ENCODE measurements at places on chromosomes 4 and X.

GRCh38 chr4:24583451-24584210, 723 bp downstream of the DHX15 start:
- DNase-seq: peak; percentile 47

GRCh38 chr4:19615086-19615689, 636.5 kb upstream of the SLIT2 start:
- DNase-seq: no peak

- DNase-seq: no peak
Measured at GRCh38 chr4:168199260-168199957, 107.1 kb downstream of the ANXA10 start.

- no peak for DNase-seq
Measured at GRCh38 chr4:25012655-25013054, 18.1 kb downstream of the LGI2 start.

GRCh38 chrX:72130762-72131250, 909 bp downstream of the RTL5 start:
- DNase-seq: no peak

DNA sequence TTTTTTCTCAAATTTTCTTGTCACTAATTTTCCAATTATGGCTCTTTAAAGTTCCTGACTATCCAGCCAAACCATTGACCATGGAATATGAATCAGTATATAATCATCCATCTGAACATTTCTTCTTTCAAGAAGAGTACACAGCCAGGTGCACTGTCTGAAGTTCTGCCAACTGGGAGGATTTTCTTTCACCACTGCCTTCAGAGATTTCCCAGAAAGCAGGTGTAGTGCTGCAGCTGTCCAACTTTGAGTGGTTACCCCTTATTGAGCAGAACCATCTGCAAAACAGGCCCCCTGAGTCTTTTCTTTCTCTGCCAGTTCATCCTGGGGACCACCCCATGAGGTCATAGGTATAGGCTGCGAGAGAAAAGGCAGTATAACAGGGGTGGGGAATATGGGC, 1213.2 kb downstream of the RAPGEF2 start:
- no peak for DNase-seq

DNA sequence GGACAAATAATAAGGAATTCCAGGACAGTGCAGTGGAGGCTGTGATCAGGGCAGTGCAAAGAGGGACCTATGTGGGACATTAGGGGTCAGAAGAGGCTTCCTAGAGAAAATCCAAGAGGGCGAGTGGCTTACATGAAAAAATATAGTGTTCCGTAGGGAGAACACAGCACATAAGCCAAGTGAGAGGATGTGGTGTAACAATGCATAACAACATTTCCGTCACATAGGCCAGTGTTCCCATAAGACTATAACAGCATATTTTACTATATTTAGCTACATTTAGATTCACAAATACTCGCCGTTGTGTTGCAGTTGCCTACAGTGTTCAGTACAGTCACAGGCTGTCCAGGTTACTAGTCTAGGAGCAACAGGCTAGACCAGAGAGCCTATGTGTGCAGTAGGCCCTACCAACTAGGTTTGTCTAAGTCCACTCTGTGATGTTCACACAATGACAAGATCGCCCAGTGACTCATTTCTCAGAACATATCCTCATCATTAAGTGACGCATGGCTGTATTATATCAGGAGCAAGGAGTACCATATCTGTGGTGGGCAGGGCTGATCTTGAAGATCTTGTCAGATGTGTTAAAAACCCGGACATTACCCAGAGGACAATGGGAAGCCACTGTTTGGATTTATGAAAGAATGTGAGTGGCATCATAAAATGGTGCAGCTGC, 74.0 kb upstream of the TBL1X start:
- no peak for DNase-seq

DNA sequence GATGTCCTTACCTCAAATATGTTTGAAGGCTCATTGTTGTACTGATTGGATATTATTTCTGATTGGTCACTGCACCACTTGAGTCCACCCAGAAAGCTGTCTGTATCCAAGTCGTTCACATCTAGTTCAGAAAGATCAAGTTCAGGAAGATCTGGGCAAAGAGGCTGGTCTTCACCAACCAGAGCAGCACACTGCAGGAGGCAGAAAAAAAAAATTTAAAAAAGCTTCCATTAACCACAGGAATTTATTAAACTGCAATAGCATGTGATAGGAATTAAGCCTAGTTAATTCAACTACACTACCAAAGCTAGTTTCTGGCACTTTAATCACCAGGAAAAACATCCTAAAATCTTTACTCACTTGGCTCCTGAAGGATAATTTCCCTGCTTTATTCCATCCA, 5.1 kb downstream of the PPARGC1A start:
- no peak for DNase-seq

DNA sequence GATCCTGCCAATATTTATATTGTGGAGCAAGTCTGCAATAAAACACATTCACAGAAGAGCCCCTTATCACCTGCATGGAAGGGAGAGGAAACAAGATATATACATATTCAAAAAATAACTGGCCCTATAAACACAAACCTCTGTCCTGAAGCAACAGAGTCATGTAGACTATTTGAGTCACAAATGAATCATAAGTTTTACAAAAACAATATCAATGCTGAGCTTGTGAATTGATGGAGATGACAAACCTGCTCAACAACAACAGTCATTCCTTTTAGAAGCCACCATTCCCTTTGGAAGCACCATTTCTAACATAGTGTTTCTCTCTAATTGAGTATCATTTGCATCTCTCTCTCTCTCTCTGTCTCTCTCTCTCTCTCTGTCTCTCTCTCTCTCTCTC, 313.9 kb downstream of the MID1IP1 start:
- DNase-seq: no peak

DNA sequence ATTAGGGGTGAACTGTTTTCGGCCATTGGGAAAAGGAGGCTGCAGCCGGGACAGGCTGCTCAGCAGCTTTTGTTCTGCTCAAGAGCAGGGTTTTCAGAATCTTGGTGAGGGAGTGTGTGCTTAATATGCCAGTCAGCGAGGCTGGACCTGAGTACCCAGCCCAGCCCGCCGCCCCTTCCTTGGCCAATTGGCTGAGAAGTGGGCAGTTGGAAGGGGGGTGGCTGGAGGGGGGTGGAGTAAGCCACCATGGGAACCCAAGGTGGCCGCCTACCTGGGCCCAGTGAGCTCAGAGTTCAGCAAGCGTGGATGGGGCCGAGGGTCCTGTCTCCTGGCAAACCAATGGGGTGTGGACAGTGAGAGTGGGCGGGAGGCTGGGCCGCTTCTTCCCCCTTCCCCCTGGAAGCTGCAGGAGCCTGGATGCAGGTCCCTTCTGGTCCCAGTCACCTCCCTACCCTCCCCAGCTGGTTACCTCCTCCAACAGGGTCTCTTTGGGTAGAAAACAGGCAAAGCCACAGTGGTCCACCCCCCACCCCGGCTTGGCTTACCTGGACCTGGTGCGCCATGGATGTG, 52.5 kb downstream of the SORCS2 start:
- no peak for DNase-seq

Data from germinal center (tissue), 1 donor.